H1 (cell line): ENCODE measurements at places on chromosomes 5 and 9. TPM values are rescaled to one million over a fixed set of nuclear protein-coding genes. Genes with fewer than 3 reads are reported as not detected.

DNA sequence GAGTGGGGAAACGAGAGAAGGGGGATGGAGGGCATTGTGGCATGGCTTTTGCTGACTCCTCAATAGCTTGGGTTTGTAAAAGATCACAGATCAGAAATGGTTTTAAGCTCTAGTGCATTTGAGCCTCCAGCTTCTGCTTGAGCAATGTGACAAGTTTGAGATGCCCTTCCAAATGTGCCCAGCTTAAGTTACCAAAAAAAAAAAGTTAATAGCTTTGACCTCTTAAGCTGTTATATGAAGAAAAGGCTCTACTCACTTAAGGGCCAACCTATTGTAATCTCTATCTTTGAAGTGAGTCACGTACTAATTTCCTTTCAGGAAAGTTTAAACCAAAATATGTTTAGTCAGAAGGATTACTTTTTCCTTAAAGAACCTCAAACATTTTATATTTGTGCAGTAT lies 428.8 kb upstream of the ACTBL2 start:
- DNase-seq, result no peak

- DNase-seq, result no peak
Observed at GRCh38 chr5:132059043-132059695, 1.3 kb upstream of the IL3 start.

DNA sequence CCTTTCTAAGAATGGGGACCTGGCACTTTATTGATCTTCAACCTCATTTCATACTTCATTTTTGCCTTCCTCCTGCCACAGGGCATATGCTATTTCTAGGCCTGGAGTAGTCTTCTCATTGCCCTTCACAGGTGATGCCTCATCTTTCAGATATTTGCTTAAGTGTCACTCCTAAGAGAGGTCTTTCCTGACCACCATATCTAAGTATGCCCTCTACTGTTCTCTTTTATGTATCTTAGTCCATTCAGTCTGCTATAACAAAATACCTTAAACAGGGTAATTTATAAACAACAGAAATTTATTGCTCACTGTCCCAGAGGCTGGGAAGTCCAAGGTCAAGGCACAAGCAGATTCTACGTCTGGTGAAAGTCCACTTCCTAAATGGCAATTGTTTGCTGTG lies 99.1 kb downstream of the ADAMTS6 start:
- no peak for DNase-seq

- DNase-seq, result no peak
Observed at GRCh38 chr5:115050866-115051265, 118.8 kb downstream of the TRIM36 start.

- DNase-seq, result no peak
Observed at GRCh38 chr9:1005043-1005667, 28.7 kb downstream of the DMRT3 start.

DNA sequence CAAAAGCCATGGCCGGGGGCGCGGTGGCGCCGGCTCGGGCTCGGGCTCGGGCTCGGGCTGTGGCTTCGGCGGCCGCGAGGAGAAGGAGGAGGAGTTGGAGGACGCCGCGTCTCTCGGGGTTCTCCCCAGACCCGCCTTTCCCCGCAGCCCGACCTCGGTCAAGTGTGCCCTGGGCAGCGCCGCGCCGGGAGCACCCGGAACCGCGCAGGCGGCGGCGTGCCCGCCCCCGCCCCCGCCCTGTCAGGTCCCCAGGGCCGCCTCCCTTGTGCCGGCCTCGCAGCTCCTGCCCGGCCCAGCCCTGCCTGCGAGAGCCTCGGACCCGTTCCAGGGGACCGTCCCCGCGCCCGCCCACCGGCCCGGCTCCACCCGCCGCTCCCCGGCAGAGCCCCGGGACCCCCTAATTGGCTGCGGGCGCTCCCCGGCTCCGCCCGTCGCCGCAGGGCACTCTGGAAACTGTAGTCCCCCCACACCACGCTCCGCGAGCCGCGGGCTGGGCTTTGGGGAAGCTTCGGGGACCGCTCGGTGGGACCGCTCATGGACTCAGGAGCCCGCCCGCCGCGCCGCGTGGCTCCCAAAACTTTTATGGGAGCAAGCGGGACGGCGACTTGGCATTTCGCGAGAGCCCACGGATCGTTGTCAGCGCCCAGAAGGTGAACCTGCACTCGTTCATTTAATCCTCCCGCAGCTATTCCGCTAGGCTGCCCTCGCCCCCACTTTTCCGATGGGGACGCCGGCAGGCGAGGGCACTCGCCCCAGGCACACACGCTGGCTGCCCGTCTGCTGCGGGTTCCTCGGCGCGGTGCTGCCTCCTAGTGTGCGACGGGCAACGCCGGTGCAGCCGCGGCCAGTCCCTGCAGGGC lies at the start of gene STK10:
STK10 (minus strand) TSS at position 192 of the 860 bp plus-strand sequence; CDS start at position 10, 182 bp downstream.
- no peak for DNase-seq

DNA sequence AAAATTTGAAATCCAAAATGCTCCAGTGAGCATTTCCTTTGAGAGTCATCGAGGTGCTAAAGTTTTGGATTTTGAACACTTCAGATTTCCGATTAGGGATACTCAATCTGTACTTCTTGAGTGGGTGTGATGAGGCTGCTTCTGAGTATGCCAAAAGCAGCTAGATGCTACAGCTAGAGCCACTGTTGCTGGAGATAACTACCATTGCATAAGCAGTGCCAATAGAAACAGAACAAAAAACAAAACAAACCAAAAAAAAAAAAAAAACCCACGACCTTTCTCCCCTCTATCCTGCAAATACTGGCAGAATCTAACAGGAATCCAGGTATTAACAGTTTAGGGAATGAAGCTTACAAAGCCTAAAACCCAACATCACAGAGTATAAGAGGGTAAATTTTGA lies 43.5 kb downstream of the PKD2L2 start:
- no peak for DNase-seq

GRCh38 chr5:149598966-149599365 lies 17.7 kb downstream of the ARHGEF37 start:
- DNase-seq, result no peak

Gene CDHR2
- polyA plus RNA-seq, result 0.02 and 0.06 TPM in 2 replicates

GRCh38 chr5:35884191-35884769 lies 27.6 kb downstream of the IL7R start:
- DNase-seq, result no peak
